ENCODE measurements at places on chromosomes 12 and 14.

- DNase-seq = no peak
Measured at GRCh38 chr14:68593806-68594536, 198.9 kb downstream of the ZFP36L1 start.

DNA sequence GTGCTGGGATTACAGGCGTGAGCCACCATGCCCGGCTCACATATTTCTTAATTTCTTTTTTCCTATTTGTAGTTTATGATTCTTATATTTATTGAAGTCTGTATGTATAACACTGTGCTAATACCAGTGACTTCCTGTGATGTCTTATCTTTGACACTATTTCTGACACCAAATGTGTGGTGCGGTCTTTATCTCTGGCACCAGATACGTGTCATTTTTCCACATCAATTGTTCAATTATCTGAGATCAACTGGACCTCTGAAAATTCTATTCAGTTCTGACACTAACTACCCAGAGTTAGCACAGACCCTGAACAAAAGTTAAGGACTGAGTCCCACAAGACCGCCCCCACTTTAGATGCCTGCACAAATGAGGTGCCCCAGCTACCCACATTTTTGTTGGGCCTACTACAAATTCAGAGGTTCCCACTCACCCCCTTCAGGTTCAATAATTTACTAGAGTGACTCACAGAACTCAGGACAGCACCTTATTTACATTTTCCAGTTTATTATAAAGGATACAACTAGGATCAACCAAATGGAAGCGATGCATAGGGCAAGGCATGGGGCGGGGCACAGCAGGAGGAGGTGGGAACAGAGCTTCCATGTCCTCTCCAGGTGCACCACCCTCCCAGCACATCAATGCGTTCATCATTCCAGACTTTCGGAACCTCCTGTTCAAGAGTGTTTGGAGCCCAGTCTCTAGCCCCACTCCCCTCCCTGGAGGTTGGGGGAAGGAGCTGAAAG, 11.6 kb upstream of the SRSF9 start:
- no peak for DNase-seq

DNA sequence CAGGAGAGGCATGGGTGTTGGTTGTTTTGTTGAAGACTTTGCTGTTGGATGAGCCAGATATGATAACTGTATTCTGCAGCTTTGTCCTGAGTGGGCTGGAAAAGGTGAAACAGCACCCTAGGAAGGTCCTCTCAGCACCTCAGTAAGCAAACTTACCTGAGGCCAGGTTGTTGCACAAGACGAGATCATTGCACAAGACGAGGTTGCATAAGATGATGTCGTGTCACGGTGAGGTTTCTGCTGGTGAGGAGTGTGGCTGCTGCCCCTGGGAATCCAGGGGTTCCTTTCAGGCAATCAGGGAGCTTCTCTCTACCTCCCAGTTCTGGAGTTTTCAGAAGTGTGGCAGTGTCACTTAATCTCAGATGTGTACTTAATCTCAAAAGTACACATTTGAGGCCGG, 85.6 kb downstream of the GLT1D1 start:
- no peak for DNase-seq

DNA sequence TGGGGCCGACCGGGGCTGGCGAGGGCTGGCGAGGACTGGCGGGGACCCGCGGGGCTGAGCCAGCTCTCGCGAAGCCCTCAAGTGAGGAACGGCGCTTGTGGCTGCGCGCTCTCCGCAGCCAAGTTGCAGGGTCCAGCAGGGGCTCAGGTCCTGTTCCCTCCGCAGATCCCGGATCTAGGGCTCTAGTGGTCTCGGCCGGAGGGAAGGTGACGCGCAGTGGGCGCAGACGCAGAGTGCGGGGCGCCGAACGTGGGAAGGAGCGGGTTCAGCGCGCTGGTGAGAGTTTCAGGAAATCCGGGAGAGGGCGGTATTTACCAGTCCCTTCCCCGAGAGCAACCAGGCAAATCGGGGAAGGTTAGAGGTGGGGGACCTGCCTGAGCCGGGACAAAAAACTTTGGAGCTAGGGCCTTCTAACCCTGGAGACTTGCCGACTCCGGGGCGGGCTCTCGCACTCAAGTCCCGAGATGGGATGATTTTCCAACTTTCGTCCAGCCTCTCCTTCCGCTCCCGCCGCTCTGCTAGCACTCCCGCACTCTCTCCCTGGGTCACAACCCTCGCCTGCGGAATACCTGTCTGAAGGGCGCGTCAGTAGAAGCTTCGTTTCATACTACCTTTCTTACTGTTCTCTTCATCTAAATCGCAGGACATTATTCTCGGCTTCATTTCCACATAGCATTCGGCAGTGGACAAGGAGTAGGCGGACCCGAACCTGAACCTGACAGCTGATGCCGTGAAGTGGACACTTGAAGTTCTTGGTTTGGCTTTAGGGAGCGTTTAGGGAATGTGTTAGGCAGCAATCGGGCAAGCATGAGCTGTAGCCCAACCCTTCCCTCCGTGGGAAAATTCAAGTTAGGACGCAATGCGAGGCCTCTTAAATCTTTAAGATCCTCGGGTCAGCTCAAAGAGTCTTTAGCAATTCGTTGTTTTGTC, 13.6 kb upstream of the PAX9 start:
- no peak for DNase-seq

- no peak for DNase-seq
Measured at GRCh38 chr14:65098586-65098985, 3.7 kb downstream of the MAX start.

GRCh38 chr12:60577607-60578006, 981.8 kb downstream of the SLC16A7 start:
- no peak for DNase-seq

DNA sequence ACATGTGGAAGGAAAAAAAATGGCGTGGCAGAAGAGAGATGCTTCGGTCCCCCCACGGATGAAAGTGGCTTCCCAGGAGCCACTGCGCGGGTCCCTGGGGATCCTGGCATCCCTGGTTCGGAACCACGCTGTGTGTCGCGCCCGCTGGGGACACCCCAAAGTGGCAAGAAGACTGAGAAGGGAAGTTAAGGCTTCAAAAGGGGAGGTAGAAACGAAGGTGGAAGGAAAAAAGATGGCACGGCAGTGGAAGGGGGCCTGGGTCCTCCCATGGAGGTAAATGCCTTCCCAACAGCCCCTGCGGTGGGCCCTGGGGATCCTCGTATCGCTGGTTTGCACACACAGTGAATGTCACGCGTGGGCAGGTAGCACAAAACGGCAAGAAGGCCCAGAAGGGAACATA, 281.7 kb downstream of the ALG10 start:
- no peak for DNase-seq

DNA sequence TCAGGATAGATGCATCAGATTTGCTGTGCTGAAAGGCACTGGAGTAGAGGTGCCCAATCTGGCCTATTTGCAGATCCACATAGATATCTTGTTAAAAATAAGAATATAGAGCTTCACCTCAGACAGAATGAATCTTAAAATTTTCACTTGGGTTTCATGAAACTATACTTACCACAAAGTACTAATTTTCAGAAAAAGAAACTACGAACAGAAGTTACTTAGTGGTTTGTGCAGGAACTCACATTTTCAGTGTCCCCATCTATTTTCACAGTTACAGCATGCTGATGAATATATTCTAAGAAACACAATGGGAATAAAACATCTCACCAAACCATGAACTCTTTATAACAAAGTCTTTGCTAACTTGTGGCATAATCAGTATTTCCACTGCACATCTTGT, 449.4 kb downstream of the RERGL start:
- DNase-seq = no peak

GRCh38 chr14:49992448-49992847, 99.6 kb downstream of the ARF6 start:
- DNase-seq = no peak

GRCh38 chr12:13208533-13209435, 12.3 kb downstream of the EMP1 start:
- DNase-seq = no peak

GRCh38 chr12:5376591-5377207, 55.2 kb upstream of the NTF3 start:
- DNase-seq = no peak

- no peak for DNase-seq
Measured at GRCh38 chr14:46198676-46199075, 452.9 kb downstream of the RPL10L start.

GRCh38 chr14:58738189-58738836, 100.6 kb downstream of the DACT1 start:
- DNase-seq = no peak

- DNase-seq = no peak
Measured at GRCh38 chr12:26000898-26001297, 42.4 kb downstream of the RASSF8 start.

DNA sequence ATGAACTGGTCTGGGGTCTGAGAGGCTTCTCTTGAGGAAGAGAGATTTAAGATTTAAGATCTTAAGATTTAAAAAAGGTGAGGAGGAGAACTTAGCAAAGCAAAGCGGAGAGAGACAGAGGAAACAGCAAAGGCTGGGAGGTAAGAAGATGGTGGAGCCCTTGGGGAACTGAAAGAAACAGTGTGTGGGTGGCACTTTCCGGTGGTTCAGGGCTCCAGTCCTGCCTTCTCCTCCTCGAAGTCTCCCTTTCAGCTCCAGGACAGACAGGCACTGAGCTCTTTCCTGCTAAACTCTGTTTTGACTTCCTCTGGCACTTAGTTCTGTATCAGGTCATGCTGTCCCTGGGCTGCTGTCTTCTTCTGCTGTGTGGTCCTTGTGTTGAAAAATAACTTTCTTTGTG, 298.7 kb upstream of the SRRM4 start:
- no peak for DNase-seq

DNA sequence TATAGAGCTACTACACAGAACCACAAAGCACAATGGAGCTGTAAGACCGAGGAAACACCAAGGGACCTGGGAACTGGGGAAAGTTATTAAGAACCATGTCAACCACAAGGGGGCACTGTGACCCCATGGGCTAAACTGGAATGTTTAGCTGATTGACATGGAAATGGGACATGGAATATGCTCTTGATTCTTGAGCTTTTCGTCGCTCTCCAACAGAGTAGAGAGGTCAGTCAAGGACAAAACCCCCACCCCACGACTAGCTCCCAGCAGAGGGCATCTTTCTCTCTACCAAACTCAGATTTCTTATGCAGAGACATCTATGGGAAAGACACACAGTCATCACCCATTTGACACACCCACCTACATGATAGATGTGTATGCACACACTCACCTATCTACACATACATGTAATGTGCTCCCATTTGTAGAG, 10.1 kb downstream of the NDRG2 start:
- peak; percentile 60 for DNase-seq

GRCh38 chr12:27198036-27198435, 46.0 kb upstream of the STK38L start:
- no peak for DNase-seq

DNA sequence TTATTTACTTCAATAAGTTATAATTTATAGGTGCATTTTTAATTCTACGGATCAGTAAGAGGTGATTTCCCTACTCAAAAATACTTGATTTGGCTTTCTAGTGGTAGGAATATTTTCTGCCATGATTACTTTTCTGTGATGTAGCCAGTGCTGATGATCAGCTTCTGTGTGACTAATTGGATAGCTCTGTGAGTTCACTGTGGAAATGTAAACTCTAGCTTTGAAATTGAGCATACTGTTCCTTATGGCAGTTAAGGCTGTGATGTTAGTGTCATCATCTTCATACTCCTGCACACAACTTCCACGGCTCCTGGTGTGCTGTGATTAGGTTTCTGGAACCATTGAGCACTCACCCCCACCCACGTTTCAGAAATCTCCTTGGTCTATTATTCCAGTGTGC, 48.2 kb downstream of the PLEKHA5 start:
- no peak for DNase-seq

GRCh38 chr14:55303125-55303499, 31.9 kb downstream of the FBXO34 start:
- no peak for DNase-seq

DNA sequence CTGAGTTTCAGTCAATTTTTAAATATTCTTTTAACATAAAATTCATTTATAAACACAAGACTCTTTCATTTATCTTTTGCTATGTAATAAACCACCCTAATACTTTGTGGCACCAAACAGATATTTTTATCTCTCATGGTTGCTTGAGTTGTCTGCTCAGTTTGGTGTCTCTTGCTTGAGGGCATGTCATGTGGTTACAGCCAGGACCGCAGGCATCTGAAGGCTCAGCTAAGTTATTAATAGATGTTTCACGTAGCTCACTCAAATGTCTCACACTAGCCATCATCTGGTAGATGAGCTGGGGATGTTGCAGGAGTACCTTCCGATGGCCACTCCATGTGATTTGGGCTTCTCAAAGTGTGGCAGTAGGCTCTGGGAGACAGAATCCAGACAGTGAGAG, 597.8 kb downstream of the ETNK1 start:
- no peak for DNase-seq

DNA sequence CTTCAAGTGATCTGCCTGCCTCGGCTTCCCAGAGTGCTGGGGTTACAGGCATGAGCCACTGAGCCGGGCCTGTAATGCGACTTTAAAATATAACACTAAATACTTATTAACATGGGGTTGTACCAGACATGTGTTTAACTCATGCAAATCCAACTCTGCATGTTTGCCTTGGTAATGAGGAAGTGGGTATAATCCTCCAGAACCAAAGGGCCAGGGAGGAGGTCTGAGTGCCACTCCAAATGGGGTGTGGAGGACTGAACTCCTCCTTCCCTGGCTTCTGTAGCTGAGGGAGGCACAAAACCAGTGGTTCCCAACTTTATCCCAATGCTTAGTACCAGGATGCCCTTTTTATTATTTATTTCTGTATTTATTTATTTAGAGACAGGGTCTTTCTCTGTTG, 61.6 kb upstream of the MED13L start:
- no peak for DNase-seq

- no peak for DNase-seq
Measured at GRCh38 chr14:71720978-71721624, 211.1 kb upstream of the RGS6 start.

DNA sequence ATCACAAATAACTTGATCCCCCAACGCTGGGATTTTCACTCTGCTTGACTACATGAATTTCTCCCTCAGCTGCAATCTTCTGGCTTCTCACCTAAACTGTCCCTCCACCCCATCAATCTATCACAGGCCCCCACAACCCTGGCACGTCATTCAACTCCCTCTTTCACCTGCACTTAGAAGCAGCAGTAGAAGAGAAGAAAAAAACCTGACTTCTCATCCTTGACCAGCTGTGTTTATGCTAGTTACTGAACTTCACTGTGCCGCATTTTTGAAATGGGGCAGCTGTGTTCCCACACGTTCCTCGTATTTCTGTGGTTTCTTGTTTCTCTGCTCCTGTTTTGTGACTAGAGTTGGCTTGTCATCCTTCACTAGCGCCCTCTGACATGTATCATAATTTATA, 35.0 kb downstream of the ITPR2 start:
- DNase-seq = no peak

GRCh38 chr12:3489057-3489456, 1.9 kb upstream of the PRMT8 start:
- DNase-seq = no peak

Data from stimulated activated CD8-positive, alpha-beta memory T cell treated with anti-CD3 and anti-CD28 coated beads, Interleukin-7, amount 100 ng/mL, for 1 hour (primary cell).